Stimulated activated CD8-positive, alpha-beta memory T cell treated with anti-CD3 and anti-CD28 coated beads, Interleukin-4, amount 100 ng/mL, for 4 hours (primary cell): ENCODE measurements at places on chromosomes 1 and 21.

GRCh38 chr1:177053648-177054047, 110.9 kb downstream of the ASTN1 start:
- no peak for DNase-seq

GRCh38 chr1:88684482-88685258, 597 bp downstream of the PKN2 start:
- peak; percentile 11 for DNase-seq

GRCh38 chr1:244296447-244296846, 155.3 kb downstream of the ADSS2 start:
- no peak for DNase-seq

DNA sequence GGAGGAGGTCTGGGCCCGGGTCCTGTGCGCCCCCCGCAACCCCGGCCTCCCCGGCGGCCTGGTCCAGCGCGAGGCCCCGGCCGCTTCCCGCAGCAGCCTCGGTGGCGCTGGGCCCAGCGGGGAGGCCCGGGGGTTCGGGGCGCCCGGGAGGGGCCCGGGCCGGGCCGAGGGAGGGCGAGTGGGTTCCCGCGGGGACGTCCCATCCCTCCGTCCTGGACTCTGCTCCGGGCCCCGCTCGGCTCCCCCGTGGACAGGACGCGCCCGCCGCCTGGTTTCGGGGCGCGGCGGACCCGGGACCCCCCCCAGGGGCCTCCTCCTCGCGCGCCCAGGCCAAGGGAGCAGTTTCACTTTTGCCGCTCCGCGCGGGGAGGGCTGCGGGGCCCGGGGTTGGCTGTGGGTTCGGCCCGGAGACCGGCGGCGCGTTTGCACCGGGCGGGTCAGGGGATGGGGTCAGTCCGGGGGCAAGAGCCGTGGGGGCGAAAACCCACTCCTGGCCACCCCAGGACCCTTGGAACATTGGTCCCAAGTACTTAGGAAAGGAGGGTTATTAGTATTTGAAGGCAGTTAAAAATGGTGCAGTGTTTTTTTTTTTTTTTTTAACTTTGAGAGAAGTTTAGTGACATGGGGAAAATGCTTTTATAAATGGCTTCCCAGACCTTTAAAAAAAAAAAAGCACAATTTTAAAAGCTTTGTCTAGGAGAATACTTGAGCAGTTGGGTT, 677 bp downstream of the AGPAT3 start:
- DNase-seq = no peak

GRCh38 chr1:41620365-41621169, 136.1 kb upstream of the EDN2 start:
- no peak for DNase-seq

DNA sequence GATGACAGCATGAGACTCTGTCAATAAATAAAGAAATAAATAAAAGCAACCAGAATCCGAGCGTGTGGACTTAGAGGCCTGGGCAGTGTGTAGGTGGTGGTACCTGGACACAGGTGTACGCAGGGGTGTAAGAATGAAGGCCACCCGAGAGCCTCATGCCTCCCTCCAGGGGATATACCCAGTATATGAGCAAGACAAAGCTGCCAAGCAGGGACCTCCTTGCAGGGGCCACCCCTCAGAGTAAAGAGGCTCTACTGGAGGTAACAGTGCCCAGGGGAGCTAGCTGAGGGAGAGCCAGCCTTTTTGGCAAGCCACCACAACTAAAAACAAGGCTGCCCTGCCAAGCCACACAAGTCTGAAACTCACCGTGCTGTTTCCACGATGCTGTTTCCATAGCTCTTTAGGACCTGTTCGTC, 179.2 kb upstream of the RAB4A start:
- no peak for DNase-seq

DNA sequence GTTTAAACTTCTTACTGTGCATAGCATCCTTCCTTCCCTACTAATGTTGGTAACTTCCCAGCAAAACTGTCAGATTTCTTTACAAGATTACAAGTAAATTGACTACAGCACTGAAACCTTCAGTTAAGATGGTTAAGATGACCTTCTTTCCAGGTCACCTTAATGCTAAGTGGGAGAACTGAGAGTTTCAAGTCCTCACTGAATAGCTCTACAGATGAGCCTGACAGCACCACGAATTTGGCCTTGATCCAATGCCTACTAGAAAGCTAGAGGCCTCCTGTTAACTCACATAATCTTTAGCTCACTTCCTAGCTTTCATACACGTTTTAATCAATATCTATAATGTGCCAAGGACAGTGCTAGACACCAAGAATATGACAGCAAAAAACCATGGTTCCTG, 276.0 kb upstream of the PLD5 start:
- no peak for DNase-seq

GRCh38 chr1:78884685-78885452, 121.7 kb downstream of the ADGRL4 start:
- DNase-seq = no peak

DNA sequence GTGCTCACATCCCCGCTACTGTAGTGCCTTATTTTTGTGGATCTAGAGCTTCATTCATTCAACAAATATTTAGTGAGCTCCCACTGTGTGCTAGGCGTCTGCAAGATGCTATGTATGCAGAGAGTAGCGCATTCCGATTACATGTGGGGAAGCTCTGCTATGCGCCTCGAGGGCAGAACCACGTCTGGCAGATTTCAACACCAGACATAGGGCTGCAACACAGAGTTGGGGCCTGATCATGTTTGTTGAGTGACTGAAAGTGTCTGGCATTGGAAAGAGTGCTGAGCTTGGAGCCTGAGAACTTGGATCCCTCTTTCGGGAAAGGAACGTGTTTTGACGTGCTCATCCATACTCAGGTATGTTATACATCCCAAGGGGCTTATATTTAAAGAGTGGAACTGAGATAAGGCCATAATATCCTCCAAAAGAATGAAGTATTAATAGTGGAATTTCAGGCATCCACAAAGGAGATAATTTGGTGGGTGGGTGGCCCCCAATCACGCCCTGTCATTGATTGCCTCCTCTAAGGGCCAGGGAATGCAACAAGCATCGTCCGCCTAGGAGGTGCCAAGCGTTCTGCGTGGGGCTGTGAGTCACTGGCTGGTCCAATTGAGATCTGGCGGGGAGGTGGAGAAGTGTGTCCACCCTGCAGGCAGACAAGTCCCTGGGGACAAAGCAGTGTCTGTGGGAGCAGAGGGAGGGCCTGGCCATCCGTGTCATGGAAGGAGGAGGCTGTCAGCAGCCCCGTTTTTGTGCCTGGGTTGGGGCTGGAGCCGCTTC, 62.8 kb upstream of the ZBTB40 start:
- DNase-seq = no peak

- DNase-seq = no peak
Measured at GRCh38 chr1:8020032-8020431, 6.1 kb downstream of the ERRFI1 start.

- no peak for DNase-seq
Measured at GRCh38 chr1:240152611-240153297, 61.1 kb downstream of the FMN2 start.

DNA sequence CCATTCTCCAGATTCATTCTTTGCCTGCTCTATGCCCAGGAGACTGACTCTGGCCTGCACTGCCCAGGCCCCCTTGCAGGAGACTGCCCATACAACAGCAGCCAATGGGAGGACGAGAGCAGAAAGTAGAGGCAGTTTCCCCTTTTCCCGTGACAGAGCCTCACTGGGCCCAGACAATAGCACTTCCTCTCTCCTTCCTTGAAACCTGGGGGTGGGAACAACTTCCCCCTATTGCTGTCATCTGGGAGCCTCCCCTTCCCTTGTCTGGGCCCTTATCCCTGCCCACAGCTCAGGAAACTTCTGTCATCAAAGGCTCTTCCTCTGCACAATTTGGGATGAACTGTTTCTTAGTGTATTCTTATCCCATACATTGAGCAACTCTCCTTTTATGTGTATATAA, 60.8 kb upstream of the KCNJ15 start:
- DNase-seq = no peak

DNA sequence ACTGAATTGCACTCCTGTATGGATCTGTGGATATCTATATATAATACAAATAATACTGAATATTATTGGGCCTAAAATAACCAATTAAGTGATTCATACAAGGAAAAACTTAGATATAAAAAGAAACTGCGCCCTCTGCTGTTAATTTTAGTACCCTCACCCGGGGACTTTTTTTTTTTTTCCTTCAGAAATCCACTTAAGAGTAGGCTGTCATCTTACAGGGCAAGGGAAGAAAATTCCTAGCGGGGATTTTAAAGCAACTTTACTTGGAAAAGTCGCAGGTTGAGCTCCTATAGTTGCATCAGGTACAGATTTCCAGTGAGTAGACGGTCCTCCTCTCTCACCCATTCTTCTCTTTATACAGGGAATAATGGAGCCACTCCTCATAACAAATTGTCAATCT, 1.3 kb downstream of the NTNG1 start:
- DNase-seq = no peak

- DNase-seq = no peak
Measured at GRCh38 chr21:33149181-33149580, 79.2 kb downstream of the OLIG1 start.

GRCh38 chr21:23936224-23936623, 1671.1 kb downstream of the MRPL39 start:
- DNase-seq = no peak

- no peak for DNase-seq
Measured at GRCh38 chr1:203526572-203526971, 32.6 kb downstream of the OPTC start.

DNA sequence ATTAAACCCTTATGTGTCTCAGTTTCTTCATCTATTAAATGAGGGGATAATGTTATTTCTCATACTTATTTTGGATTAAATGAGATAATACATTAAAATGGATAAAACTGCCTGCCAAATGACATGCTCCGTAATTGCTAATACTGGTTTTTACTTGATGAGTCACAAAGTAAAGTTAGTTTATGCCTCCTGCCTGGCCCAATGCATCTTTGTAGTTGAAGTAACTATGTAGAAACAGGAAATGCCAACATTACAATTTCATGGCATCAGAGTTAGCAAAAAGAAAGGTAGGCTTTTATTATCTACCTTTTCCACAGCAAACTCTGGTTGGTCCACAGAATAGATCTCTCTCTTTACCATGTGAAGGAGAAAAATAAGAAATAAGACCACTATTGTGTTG, 214.5 kb downstream of the TBX15 start:
- no peak for DNase-seq

GRCh38 chr1:172960454-172961208, 90.1 kb downstream of the TNFSF18 start:
- no peak for DNase-seq

DNA sequence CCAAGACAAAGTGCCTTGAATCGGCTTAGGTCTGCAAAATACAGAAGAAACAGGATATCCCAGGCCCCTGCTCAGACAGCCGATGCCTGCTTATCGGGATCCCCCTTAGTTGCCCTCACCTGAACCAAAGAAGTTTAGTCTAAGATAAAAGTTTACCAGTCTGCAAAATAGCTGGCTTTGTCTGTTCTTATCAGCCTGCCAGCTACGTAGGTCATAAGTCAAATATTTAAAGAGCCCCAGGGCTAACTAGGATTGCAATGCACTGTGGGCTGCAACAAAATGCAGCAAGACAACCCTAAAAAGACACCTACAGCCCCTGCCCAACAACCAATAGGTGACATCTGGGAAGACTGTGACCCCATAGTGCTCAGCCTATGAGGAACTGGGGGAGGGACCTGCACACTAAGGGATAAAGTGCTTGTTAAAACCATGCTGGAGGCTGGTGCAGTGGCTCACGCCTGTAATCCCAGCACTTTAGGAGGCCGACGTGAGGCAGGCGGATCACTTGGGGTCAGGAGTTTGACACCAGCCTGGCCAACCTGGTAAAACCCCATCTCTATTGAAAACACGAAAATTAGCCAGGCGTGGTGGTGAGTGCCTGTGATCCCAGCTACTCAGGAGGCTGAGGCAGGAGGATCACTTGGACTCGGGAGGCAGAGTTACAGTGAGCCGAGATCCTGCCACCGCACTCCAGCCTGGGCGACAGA, 27.4 kb downstream of the LRRC3 start:
- no peak for DNase-seq

DNA sequence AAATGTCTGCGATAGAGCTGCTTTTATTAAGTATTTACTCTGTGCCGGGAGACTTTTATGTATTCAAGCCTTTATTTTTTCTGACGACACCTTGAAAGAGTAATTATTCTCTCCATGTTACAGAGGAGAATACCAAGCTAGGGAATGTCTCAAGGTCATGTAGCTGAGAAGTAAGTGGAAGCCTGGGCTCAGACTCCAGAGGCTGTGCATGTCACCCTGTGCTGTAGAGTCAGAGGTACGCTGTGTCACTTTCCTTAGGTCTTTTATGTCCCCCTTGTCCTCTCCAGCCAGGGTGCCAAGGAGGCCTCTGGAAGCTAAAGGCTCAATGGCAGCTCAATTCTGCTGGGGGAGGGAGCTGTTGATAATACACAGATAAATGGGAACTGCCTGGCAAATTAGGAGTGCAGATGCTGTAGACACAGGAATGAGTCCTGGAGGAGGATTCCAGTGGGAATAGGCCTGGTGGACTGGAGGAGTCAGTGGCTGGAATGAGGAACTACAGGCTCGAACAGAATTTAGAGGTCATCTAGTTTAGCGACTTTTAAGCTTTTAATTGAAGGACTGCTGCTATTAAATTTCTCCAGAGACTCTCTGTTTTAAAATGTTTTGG, 9.3 kb upstream of the IL19 start:
- DNase-seq = no peak

GRCh38 chr21:44527983-44528633, 11.9 kb downstream of the KRTAP10-1 start:
- no peak for DNase-seq

- no peak for DNase-seq
Measured at GRCh38 chr1:184429335-184429734, 42.5 kb downstream of the C1orf21 start.

DNA sequence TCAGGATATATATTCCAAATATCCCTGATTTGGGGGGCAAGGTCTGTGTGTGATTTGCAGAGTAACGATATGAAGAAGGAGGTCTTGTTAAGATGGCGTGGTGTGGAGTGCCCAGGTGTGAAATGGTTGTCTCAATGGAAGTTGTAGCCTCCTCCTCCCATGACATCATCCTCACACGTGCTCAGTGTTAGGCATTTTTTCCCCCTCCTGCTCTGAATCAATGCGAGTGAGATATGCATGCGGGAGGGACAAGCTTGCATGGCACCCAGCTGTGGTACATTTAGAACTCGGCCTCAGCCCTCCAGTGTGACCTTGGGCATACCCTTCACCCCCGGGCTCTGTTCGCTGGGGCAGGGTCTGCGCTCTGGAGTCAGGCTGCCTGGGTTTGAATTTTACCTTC, 55.6 kb downstream of the B3GALT5 start:
- DNase-seq = no peak

DNA sequence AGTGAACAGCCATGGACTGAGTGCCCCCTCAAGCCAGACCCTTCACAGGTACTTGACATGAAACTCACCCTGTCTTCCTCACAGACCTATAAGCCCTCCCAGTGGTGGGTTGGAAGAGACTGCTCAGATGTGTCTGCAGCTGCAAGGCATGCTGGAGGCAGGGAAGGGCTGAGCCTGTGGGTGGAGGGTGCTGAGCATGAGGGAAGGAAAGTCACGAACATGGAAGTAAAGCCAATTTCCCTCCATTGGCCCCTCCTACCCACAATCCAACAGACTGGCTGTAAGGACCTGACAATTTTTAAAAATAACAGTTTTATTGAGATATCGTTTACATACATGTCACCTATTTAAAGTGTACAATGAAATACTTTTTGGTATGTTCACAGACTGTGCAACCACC, 44.1 kb downstream of the RCSD1 start:
- DNase-seq = no peak
